ENCODE measurements at places on chromosomes 7 and 10.
A peak's percentile ranks its signal among the peaks of the same experiment; 100 is the strongest.

DNA sequence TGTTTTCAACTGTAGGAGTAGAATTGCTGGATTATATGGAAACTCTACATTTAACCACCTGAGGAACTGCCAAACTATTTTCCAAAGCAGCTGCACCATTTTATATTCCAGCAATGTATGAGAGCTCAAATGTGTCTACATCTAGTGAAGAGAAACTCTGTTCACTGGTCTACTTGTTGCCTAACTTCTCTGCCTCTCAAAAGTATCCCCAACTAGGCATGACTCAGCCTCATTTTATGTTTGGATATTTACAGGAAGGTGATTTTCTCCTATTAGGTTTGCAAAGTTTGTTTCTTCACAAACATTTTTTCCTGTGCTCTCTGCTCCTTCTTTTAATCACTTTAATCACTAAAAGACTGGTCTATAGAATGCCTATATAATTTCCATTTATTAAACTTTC, 37.1 kb upstream of the SRI start:
- no peak for DNase-seq

GRCh38 chr7:99562832-99563231, 4.4 kb downstream of the ZNF655 start:
- DNase-seq, result peak; percentile 97

DNA sequence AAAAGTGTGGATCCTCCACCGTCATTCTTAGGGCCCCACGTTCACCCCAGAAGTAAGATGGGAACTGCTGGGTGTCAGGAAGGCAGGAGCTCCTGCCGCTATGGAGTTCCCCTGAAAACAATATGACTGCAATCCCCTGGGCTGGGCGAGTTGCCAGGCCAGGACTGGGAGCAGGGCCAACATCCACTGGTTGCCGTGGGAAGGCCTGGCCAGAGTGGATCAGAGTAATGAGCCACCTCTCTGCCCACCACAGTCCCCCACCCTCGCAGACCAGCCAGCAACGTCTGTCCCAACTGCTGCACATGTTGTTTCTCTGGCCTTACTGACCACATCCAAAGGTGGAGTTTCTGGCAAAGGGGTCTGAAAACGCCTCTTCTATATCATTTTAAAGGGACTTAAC, 86.6 kb downstream of the STRA8 start:
- DNase-seq, result peak; percentile 17

GRCh38 chr7:87635921-87636320, 7.7 kb downstream of the RUNDC3B start:
- DNase-seq, result no peak

DNA sequence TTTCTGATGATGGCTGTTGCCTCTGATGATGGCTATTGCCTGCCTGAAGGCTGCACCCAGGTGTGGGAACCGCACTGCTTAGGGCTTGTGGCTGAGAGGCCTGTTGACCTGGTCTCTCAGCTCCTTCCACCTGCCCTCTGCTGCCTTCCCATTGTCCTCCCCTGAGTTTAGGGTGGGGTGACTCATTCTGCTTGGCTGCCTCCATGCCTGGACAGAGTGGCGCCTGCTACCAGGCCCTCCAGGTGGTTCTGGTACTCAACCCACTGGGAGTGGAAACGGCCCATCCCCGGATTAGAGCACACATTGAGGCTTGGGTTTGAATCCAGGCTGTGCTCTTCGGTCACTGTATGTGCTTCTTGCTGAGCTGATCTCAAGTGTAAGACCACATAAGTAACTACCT, 120.6 kb downstream of the SEM1 start:
- no peak for DNase-seq

DNA sequence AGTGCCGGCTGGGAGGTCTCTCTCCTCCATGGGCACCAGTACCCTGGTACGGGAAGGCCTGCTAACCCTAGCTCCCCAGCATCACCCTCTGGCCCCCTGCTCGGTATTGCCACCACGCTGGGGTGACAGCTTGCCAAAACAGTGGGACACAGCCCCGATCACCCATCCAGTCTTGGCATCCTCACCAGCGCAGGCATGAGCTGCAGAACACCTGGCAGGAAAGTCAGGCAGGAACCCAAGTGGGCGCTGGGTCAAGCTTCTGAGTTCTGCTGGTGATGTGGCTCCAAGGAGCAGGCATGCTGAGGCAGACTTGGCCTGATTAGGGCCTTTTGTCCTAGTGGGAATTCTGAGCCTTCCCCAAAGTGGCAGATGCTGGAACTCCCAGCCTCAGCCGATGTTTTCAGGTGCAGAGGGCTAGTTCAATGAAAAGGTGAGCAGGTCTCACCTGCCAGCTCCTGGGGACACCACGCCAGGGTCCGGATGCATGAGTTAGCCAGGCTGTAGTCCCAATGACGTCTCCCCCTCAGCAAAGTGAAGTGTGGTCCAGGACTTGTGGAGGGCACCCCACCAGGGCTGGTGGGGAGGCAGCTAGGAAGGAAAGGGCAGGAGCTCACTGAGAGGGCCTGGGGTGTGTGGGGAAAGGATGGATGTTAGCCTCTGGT, 8.5 kb upstream of the ZNF22 start:
- no peak for DNase-seq

GRCh38 chr7:33185786-33186185, 56.4 kb downstream of the BBS9 start:
- peak; percentile 36 for DNase-seq

GRCh38 chr10:7458556-7458955, 47.7 kb upstream of the SFMBT2 start:
- no peak for DNase-seq

GRCh38 chr10:85609509-85609908, 757.1 kb downstream of the GRID1 start:
- no peak for DNase-seq

GRCh38 chr10:50613150-50613549, 10.6 kb downstream of the SGMS1 start:
- DNase-seq, result no peak

DNA sequence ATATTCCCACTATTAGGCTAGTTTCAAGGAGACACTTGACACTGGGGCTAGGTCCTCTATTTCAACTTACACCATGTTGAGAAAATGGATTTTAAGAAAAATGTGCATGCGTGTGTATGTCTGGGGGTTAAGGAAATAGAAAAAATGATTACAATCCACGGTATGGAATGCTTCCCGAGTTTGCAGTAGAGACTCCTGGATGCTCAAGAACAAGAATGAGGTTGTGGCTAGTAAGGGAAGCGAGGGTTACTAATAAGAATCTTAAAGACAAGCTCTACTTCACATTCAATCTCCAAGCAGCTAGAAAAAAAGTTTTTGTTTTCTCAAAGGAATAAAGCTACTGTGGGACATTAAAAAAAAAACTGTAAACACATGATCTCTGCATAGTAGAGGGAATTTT, 54.7 kb downstream of the ANK3 start:
- DNase-seq, result no peak

- no peak for DNase-seq
Observed at GRCh38 chr7:11630355-11630754, 201.6 kb downstream of the THSD7A start.

DNA sequence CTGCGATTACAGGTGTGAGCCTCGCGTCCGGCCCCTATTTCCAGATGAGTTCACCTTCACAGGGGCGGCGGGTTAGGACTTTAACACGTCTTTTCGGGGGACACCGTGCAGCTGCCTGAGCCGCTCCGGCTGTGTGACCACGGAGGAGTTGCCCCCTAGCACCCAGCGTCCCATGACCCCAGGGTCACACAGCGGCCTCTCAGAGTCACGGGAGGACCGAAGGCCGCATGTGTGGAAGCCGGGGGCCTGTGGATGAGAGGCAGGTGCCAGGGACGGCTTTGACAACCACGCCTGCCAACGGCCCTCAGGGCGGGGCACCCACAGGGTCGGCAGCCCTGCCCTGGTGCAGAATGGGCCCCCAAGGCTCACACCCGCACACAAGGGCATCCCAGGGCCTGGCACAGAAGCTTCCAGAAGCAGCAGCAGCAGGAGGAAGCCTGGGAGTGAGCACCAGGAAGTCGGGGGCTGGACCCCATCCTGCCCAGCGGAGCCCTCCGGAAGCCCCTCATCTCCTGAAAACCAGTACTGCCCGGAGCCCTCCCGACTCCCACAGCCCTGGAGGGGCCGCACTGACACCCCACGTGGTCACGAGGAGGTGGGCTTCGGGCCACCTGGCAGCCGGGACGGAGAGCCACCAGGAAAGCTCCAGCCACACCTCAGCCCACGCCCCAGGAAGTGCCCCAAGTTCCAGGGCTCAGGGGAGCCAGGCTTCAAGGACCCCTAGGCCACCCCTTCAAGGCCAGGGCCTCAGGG, 32.7 kb downstream of the ADAP1 start:
- DNase-seq, result no peak

DNA sequence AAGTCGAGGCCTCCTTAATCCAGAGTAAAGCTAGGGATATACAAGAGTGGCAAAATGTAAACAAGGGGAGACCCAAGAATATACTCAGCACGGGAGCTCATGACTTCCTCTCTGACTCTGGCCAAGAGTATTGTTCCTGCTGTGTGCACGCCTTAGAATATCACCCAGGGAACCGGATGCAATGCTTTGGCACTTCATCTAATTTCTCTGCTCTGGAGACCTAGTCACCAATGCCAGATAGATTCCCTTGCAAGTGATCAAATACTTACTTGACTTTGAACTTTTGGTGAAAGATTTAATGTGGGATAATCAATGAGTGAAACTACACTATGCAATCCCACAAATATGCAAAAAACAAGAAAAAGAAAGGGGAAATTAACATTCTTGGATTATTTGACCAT, 695.5 kb downstream of the INHBA start:
- DNase-seq, result peak; percentile 20

DNA sequence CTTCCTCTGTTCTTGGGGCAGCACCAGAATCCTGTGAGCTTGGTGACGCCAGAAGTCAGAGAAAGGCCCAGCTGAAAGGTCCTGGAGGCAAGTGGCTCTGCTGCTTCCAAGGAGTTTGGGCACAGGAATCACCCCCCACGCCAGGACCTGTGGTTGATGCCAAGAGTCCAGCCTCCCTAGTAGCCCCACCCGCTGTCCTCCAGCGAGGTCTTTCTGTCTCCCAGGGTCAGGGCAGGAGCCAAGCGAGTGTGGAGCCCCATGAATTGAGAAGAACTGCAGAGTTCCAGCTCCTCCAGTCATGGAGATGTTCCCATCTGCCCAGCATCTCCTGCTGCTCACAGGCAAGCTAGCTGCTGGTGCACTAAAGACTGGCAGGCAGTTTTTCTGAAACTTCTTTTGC, 631.7 kb upstream of the MGMT start:
- no peak for DNase-seq

- no peak for DNase-seq
Observed at GRCh38 chr10:103181244-103181643, 11.8 kb downstream of the NT5C2 start.

- no peak for DNase-seq
Observed at GRCh38 chr7:129502708-129503685, 666 bp downstream of the SMKR1 start.

- DNase-seq, result no peak
Observed at GRCh38 chr7:152859781-152860191, 100.2 kb downstream of the ACTR3B start.

- DNase-seq, result no peak
Observed at GRCh38 chr10:44650691-44651661, 260.2 kb upstream of the TMEM72 start.

DNA sequence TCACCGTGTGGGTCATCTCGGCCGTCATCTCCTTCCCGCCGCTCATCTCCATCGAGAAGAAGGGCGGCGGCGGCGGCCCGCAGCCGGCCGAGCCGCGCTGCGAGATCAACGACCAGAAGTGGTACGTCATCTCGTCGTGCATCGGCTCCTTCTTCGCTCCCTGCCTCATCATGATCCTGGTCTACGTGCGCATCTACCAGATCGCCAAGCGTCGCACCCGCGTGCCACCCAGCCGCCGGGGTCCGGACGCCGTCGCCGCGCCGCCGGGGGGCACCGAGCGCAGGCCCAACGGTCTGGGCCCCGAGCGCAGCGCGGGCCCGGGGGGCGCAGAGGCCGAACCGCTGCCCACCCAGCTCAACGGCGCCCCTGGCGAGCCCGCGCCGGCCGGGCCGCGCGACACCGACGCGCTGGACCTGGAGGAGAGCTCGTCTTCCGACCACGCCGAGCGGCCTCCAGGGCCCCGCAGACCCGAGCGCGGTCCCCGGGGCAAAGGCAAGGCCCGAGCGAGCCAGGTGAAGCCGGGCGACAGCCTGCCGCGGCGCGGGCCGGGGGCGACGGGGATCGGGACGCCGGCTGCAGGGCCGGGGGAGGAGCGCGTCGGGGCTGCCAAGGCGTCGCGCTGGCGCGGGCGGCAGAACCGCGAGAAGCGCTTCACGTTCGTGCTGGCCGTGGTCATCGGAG, 1.8 kb downstream of the ADRA2A start:
- DNase-seq, result no peak

DNA sequence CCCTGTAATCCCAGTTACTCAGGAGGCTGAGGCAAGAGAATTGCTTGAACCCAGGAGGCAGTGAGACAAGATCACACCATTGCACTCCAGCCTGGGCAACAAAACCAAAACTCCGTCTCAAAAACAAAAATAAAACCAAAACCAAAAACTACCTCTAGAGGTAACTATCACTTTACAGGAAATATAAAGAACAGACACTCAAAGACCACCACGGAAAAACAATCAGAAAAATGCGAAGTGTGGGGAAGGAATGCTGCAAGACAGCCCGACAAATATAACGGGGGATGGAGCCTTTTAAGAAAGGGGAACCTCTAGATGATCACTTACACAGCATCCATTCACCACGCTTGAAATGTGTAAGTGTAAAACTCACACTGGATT, 4.3 kb downstream of the HNRNPF start:
- DNase-seq, result no peak

GRCh38 chr10:124626759-124627380, 117.3 kb downstream of the FAM53B start:
- DNase-seq, result no peak

DNA sequence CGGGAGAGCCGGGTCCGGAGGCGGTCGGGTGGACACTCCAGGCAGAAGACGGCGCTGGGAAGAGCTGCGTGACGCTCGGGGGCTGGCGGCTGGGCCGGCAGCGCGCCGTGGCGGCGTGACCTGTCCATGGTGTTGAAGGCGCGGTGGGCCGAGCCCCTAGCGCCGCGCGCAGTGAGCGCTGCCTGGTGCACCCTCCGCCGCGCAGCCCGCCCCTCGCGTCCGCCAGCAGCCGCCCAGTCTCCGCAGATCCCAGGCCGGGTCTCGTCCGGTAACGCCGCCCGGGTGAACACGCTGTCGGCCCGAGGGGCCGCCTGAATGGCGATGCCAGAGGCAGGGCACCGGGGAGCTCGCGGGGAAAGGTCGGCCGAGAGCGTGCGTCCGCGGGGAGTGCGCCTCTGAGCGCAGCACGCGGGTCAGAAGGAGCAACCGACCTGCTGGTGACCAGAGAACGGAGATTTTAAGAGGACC, 657 bp upstream of the TMEM178B start:
- no peak for DNase-seq

- DNase-seq, result no peak
Observed at GRCh38 chr10:55141892-55142291, 340.9 kb upstream of the PCDH15 start.
